HFF-Myc (cell line): ENCODE measurements at places on chromosomes 6 and 20.

- no peak for DNase-seq
Measured at GRCh38 chr6:151207674-151208073, 32.1 kb upstream of the AKAP12 start.

- DNase-seq: no peak
Measured at GRCh38 chr20:36490191-36490590, 51.1 kb upstream of the MYL9 start.

- DNase-seq: no peak
Measured at GRCh38 chr6:2245877-2246863, 765 bp upstream of the GMDS start.

DNA sequence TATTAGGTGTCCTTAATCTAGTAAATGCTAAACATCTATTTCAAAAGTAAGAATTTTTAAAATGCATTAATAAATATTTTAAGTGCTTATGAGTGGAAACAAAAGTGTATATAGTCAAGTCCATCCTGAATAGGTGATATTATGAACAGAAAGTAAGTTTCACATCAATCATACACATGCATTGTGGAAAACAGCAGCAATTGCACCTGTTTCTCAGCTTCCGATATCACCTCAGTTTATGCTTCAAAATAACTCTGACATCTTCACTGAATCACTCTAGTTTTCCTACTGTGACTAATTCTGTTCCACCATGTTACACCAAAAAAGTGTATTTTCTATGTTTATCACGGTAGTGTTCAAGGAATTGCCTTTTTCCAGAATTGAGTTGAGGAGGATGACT is 172.6 kb upstream of the MANEA start:
- no peak for DNase-seq

GRCh38 chr6:144104898-144105487 is 9.6 kb upstream of the SF3B5 start:
- DNase-seq: peak; percentile 65

DNA sequence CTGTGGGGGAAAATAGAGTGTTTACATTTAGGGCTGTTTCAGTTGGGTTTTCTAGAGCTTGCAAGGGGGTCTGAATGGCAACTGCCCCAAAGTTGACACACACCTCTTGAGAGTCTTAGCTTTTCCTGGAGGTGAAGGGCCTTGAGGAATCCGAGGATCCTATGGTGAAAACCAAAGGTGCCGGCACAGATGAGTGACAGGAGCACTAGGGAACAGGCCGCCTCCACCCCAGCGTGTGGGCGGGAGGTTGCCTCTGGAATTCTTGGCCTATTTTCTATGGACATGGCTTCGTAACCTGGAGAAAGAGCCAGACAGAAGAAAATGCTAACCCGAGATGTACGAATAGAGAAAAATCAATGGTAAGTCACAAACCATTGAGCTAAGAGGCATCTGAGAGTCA is 283.2 kb upstream of the FOXQ1 start:
- DNase-seq: no peak

DNA sequence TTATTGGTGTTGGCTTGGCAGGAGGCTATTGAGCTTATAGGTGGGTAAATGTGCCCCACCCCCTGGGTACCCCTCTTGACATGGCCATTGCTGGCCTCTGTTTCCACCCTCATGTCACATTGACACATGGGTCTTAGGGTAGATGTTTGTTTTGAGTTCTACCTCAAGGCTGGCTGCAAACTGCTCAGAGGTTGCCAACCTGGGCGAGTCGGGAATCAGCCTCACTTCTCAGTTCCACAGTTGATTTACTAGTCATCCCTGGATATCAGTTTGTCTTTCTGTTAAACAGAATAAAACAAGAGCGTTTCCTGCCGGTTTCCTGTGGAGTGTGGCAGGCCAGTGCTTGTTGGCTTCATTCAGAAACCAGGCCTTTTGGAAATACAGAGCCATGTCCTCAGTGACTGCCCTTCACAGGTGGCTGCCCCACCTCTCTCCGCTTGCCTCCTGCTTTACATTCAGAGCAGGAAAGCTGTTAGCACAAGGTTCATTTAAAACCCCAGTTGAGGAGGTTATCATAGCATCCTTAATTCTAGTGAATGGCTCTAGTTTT is 105.6 kb downstream of the TCP11 start:
- DNase-seq: no peak

DNA sequence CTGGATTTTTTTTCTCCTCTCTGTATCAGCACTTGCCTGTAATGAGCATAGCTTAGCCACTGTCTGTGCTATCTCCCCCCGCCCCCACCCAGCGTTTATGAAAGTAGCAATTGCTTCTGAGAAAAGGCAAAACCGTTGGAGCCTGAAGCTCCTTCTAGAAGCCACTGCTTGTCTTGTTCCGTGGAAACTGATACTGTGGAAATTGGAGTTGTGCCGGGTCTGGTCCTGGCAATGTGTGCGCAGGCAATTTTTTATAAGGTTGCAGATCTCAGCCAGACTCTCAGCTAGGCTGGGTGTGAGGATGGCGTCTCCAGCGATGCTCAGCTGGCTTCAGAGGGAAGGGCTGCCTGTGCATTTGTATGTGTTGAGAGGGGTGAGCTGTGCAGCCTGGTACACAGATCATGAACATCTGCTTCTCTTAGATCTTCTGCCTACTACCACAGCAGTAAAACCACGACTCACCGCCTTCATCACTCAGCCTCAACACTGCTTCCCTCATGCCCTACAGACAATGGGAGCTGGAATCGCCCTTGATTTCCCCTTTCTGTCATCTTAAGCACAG is 72.4 kb upstream of the GTSF1L start:
- no peak for DNase-seq

- DNase-seq: no peak
Measured at GRCh38 chr6:169479783-169480495, 221.9 kb downstream of the WDR27 start.

DNA sequence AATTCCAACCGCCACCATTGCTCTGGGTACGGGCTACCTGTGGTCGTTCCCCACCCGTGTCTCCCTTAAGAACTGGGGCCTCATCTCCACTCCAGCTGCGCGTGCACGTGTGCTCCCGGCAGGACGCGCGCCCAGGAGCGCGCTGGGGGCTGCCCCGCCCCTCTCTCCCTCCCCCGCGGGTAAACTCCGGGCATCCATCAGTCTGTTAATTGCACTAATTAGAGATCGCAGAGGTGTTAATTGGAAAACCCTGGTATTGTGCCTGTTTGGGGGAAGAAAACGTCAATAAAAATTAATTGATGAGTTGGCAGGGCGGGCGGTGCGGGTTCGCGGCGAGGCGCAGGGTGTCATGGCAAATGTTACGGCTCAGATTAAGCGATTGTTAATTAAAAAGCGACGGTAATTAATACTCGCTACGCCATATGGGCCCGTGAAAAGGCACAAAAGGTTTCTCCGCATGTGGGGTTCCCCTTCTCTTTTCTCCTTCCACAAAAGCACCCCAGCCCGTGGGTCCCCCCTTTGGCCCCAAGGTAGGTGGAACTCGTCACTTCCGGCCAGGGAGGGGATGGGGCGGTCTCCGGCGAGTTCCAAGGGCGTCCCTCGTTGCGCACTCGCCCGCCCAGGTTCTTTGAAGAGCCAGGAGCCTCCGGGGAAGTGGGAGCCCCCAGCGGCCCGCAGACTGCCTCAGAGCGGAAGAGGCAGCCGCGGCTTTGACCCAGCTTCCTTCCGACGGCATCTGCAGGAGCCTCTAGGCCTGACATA is 14.4 kb downstream of the FOXP4 start:
- no peak for DNase-seq

DNA sequence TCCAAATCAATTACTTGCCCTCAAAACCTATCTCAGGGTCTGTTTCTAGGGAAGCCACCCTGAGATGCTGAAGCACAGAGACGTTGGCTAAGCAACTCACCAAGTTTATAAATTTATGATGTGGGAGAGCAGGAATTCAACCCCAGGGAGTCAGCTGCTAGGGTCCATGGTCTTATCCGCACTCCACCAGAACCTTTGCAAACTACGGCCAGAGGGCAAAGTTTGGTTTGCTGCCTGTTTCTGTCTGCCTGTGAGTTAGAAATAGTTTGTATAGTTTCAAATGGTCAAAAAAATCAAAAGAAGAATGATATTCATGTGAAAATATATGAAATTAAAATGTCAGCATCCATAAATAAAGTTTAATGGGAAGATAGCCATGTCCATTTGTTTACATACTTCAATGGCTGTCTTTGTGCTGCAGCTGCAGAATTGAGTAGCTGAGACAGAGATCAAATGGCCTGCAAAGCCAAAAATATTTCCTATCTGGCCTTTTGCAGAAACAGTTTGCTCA is 83.7 kb upstream of the ZFP64 start:
- no peak for DNase-seq

- DNase-seq: no peak
Measured at GRCh38 chr6:21615504-21615903, 22.0 kb downstream of the SOX4 start.

GRCh38 chr6:166862287-166862977 is 93.9 kb downstream of the RNASET2 start:
- no peak for DNase-seq

- no peak for DNase-seq
Measured at GRCh38 chr20:24837781-24838450, 111.2 kb upstream of the CST7 start.

DNA sequence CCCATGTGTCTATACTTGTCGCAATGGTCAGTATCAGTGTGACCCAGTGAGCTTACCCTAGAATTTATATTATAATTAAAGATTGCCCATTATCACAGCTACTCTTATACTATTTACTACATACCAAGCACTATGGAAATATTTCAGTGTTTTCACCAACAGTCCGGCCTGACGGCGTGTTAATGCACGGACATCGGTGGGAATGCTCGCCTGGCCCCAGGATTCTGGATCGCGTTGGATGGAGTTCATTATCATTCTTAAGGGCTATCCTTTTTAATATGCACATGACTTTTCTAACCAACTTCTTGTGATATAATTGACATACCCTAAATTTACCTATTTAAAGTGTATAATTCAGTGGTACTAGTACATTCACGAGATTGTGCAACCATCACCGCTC is 51.8 kb upstream of the AFDN start:
- DNase-seq: no peak

GRCh38 chr6:15401120-15401519 is 155.3 kb downstream of the JARID2 start:
- DNase-seq: no peak

DNA sequence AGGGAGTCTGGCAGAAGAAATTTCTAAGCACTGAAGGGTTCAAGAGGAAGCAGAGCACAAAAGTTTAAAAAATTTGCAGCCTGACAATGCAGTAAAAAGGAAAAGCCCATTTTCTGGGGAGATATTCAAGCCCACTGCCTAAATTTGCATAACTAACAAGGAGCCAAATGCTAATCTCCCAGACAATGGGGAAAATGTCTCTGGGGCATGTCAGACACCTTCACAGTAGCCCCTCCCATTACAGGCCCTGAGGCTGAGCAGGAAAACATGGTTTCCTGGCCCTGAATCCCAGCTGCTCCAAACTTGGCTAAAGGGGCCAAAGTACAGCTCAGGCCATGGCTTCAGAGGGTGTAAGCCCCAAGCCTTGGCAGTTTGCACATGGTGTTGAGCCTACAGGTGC is 908.5 kb upstream of the MANEA start:
- no peak for DNase-seq

DNA sequence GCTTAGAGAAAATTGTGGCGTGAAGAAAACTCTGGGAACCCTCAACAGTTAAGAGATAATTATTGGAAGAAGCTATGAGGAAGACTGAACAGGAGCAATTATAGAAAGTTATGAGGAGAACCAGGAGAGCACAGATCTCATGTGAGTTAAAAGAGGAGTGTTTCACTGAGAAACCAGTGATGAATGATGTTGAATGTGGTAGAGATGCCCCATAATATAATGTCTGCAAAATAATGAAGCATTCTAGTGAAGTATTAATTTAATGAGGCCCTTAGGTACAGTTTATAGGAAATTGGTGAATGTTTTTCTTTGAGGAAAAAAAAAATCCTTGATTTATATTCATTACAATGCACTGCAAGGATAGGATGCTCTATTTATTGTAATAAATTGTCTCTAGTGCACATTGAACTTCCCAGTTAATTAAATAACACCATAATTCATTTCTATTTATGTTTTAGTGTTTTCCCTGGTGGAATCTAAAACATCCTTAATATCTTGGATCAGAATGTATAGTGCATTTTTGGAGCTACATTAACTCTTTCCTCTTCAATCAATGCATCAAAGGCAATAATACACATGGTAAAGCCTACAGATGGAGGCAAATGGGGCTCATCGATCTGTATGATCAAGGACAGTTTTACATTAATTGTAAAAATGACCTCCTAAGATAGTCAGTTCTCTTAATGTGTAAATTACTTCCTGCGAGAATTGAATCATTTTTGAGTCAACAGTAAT is 91.4 kb upstream of the EYS start:
- no peak for DNase-seq

DNA sequence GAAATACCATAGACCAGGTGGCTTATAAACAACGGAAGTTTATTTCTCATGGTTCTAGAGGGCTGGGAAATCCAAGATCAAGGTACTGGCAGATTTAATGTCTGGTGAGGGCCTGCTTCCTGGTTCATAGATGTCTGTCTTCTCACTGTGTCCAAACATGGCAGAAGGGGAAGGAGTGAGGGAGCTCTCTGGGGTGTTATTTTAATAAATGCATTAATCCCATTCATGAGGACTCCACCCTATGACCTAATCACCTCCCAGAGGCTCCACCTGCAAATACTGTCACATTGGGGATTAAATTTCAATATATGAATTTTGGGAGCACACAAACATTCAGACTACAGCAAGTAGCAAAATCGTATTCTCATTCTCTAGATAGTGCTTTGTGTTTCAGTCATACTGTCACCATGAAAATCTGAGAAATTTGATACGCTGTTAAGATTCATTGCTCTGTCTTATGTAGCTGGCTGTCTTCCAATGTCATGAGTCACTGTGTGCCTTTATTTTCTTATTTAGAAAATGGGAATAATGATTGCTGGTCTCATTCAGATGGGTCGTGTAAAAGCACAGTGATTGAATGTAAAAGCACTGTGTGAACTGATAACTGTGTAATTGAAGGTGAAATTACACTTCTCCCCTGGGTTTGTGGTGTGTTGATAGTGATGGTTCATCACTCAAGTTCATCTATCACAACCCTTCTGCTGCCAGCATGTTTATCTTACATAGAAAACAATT is 8.9 kb upstream of the ERVFRD-1 start:
- DNase-seq: peak; percentile 49

- DNase-seq: no peak
Measured at GRCh38 chr20:52461582-52461981, 270.0 kb upstream of the ZFP64 start.

- DNase-seq: no peak
Measured at GRCh38 chr20:49685161-49685601, 28.5 kb downstream of the B4GALT5 start.

- no peak for DNase-seq
Measured at GRCh38 chr20:45962031-45962755, 9.8 kb downstream of the ZNF335 start.

DNA sequence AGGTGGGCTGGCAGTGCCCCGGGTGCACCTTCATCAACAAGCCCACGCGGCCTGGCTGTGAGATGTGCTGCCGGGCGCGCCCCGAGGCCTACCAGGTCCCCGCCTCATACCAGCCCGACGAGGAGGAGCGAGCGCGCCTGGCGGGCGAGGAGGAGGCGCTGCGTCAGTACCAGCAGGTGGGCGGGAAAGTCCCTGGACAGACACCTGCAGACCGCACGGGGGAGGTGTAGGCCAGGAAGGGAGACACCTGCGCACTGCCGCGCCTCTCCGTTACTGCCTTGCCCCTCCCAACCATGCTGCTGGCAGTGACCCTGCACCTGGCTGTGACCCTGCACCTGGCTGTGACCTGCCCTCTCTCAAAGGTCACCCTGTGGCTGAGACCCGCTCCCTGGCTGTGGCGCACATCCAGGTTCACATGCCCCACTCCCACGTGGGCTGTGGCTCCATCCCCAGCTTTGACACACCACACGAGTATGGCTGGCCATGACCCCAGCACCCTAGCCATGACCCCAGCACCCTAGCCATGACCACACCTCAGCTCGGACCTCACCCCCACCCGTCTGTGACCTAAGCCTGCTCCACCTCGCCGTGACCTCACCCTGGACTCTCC is 11.6 kb downstream of the RBCK1 start:
- DNase-seq: no peak
